ENCODE measurements at places on chromosomes 5 and 9.
A peak's percentile ranks its signal among the peaks of the same experiment; 100 is the strongest.

GRCh38 chr5:170644501-170644900 lies 139.0 kb upstream of the GABRP start:
- DNase-seq, result no peak

DNA sequence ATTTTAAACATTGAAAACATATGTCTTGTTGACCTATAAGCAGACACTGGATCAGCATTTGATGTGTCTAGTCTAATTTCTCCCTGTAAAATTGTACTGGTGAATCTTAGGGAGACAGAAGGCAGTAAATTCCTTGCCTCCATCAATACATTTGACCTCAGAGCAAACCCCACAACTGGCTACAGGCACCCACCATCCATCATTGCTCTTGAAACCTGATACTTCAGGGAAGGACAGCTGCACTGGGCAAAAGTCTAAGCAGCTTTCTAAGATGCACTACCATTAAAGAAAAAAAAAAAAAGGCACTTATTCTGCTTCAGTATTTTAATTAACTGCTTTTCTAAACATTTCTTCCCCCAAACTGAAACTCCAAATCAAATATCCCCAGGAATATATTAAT lies 1051.3 kb upstream of the DMAC1 start:
- DNase-seq, result no peak

- DNase-seq, result no peak
Observed at GRCh38 chr5:150541397-150541675, 33.4 kb downstream of the NDST1 start.

GRCh38 chr5:140855772-140856674 lies at the start of gene PCDHA10:
Gene PCDHA10, plus strand, starts transcription at chr5:140855897. Its CDS starts 152 bp downstream, at chr5:140856049.
- no peak for DNase-seq

DNA sequence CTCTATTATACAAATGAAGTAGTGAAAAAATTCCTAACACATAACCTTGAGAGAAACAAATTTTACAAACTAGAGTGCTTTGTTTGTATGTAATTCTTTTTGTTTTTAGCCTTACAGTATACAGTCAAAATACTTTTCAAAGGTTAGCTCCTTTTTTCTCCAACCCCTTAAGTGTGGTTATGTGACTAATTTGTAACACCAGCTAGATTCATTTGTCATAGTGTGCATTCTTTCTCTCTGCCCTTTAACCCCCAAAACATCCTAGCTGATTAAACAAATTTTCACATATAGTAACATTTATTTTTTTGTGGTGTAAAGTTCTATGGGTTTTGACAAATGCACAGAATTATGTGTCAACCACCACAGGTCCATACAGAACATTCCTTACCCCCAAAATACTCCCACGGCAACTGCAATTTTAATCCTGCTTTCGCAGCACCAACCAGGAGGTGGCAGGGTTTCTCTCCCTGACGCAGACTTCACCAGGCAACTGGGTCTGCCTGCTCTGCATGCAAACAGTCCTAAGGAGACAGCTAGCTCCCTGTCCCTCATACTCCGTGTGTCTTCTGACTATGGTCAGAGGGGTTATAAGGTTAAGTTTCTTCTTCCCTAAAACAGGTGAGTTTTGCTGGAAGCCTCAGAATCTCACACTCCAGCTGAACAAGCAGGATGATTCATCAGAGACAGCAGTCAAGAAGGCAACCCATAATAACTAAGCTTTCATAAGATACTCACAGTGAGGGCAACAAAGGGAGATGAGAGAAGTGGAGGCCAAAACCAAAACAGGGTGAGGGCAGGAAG lies 44.5 kb upstream of the NR5A1 start:
- DNase-seq, result peak; percentile 51

DNA sequence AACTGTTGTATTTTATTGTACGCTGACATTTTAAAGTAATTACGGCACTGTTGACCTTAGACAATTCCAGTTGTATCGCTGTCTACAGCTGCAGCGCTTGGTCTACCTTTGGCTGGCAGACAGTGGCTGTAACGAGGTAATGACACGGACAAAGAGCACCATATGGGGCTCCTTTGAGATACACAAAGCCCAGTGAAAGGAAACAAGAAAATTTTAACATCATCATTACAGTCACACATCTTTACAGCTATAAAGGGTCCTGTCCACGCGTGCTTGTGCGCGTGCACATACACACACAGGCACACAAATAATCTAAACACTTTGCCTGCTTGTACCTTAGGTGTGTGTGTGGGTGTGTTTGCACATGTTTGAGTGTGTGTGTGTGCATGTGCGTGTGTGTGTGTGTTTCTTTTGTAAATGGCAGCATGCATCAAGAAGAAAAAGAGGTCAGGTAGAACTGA lies 946.0 kb downstream of the NR2F1-AS1 start:
- no peak for DNase-seq

DNA sequence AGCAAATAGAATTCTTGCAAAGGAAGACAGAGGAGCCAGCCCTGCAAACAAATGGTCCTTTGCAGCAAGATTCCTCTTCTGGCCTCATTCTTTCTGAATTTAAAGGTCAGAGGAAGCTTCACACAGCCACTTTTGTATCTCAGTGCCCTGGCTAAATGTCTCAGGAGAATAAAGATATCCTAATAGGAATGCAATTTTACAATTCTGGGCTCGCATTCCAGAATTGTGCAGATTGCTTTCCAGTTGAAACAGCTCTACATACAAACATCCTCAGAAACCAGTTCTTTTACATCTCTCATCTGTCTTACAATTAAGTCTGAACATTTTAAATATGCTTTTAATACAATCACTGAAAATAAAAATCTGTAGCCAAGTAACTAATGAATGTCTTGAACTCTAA lies 14.6 kb upstream of the ACOT12 start:
- no peak for DNase-seq

DNA sequence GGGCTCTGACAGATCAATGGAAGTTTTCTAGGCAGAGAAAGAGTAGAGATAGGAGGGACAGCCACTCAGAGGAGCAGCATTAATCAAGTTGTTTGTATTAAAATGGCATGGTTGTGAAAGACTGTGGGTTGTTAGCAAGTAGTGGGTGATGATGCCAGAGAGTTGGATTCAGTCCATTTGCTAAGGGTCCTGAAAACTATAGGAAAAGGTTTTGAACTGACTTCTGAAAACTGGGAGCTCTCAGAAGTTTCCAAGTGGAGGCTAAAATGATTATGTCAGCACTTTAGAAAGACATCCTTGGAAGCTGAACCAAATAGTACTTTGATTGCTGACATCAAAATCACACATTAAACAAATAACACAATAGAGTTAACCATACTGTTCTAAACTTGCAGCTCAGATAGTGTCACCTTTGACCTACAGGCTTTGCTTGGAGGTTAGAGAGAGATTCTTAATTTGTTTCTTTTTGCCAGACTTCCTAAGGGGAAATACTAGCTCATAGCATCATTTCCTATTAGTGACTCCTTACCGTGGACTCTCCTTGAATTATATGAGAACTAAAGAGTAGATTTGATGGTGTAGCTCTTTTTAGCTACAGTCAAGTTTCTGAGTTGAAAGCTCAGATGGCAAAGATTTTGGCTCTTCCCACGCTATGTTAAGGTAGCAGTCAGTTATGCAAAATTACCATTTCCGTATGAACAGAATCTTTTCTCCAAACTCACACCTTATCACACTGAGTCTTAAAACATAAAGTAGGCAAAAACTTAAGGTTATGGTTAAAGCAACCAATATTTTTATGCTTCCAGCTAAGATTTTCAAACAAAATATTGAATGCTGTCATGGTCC lies 277.1 kb downstream of the NR3C1 start:
- DNase-seq, result no peak

- peak; percentile 46 for DNase-seq
Observed at GRCh38 chr9:128098297-128099230, 29.0 kb downstream of the PTGES2 start.

- no peak for DNase-seq
Observed at GRCh38 chr5:130795037-130795436, 370.0 kb downstream of the HINT1 start.

GRCh38 chr5:76269932-76270610 lies 133.0 kb upstream of the IQGAP2 start:
- peak; percentile 80 for DNase-seq

- DNase-seq, result no peak
Observed at GRCh38 chr9:114417511-114417910, 29.7 kb upstream of the AKNA start.

DNA sequence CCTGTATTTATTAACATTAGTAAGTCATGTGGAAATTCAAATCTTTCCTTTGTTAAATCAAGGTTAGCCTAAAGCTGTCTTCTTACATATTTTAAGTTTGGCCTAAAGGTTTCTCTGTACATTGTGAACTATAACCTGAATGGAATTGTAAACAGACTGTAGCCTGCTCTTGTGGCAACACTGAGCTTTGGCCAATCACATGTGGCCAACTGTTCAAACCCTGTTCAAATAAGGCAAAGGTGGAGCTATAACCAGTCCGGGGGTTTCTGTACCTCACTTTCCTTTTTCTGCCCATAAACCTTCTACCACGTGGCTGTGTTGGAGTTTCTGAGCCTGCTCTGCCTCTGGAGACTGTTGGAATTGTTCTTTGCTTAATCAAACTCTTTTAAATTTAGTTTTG lies 3.3 kb upstream of the HAPLN1 start:
- DNase-seq, result no peak

DNA sequence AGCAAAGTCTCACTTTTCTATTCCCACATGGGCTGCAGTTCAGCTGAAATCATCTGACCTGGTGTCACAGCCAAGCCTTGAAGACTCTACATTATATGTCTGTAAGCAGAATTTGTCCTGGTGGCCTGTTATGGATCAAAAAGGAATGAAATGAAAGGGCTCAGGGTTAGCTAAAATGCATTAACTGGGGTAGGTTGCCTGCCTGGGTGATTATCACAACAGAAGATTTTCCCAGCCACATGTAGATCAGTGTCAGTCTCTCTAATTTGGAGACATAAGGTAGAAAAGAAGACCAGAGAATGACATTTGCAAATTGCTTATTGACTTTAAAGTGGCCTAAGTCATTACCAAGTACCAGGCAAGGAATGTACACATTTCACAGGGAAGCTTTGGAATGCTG lies 289.0 kb downstream of the CAAP1 start:
- no peak for DNase-seq

- DNase-seq, result no peak
Observed at GRCh38 chr5:51345106-51345505, 38.1 kb upstream of the ISL1 start.

- DNase-seq, result no peak
Observed at GRCh38 chr9:90088856-90089255, 484.0 kb downstream of the GADD45G start.

GRCh38 chr5:99948850-99949249 lies 586.3 kb upstream of the FAM174A start:
- DNase-seq, result no peak

- DNase-seq, result no peak
Observed at GRCh38 chr5:1781726-1782384, 17.8 kb downstream of the MRPL36 start.

GRCh38 chr9:117744369-117744768 lies 40.2 kb downstream of the TLR4 start:
- peak; percentile 1 for DNase-seq

DNA sequence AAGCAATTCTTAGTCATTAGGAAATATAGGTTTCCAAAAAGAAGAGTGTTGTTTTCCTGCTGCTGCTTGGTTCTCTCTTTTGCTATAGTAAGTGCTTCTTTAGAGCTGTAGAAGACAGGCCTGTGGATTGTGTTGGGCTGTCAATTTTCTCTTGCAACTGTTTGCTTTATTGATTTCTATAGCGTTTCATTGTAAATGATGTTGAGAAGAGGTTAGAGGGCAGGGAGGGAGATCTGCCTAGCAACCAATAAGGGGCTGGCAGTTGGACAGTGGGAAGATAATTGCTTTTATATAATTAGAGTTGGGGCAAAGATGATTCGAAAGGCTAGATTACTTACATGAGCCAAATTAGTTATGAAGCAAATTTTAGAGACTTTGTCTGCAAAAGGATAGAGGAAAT lies 11.1 kb downstream of the UNC13B start:
- no peak for DNase-seq

DNA sequence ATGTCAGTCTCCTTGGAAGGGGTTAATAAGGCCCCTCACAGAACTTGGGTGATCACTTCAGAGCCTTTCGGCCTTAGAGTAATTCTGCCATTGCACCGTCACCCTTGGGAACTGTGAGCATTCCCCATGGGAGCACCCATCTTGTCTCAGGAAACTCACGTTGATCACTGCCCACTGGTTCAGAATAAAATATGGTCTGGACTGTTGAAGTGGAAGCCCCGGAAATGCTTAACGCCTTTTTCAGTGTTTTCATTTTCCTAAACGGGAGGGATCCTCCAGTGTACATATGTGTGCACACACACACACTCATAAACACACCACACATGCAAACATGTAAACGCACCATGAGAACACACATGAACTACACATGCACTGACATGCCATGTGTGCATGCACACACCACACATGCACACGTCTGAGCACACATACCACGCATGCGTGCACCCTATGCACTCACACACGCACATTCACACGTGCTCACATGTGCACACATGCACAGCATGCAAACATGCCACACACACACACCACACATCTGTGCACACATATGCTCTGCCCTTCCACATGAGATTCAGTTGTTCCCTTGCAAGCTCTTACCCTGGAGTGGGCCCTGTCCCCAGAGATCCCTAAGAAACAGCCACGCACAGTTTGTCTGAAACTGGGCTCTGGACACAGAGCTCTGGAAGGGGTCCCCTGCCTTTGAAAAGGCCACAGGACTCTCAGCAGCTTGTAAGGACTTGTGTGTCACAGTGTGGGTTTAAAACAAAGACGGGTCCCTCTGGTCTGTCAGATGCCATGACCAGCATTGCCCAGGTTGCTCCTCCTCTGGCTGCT lies 17.0 kb downstream of the MRPL36 start:
- no peak for DNase-seq

DNA sequence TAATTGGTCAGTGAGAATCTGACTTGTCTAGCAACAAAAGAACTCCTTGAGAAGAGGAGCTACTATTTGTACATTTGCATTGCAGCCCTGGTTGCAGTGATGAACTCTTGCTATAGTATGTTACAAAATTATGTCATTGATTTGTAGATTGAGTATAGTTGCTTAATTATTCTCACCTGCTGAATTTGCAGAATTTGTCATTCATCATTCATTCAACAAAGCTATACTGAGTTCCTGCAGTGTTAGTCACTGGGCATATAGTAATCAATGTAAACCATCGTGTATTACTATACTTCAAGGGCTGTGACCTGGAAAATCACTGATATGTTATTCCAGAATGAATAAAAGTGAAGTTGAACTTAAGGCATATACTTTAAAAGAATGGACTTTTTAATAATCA lies 50.1 kb downstream of the SLC1A3 start:
- no peak for DNase-seq

- no peak for DNase-seq
Observed at GRCh38 chr5:151772846-151773561, 1.2 kb downstream of the G3BP1 start.

GRCh38 chr9:94921092-94921471 lies 194.6 kb downstream of the AOPEP start:
- no peak for DNase-seq

DNA sequence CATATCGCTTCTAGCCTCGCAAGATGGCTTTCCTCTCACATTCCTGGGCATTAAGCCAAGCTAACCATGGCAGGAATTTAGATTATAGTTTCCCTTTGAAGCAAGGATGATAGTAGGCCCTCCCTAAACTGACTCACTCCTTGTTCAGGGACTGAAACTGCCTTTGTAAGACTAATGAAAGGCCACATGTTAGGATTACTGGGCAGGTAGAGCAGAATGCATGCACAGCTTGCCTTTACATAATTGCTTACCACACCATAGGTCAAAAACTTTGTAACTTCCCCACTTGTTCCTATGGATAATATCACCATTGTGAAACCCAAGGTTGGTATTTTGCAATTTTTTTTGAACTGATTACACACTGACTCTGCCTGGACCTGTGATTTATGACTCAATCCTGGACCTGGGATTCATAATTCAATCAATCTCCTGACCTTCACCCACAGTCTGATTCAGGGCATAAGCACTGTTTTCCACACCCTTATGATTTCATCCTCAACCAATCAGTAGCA lies 41.0 kb upstream of the PRDM9 start:
- no peak for DNase-seq

Data from activated CD4-positive, alpha-beta T cell treated with anti-CD3 and anti-CD28 coated beads, Interleukin-2, Interleukin-6, amounts not matched to agents 100 ng/mL and 50 ng/mL, durations not matched to agents 16 hours and 8 hours (primary cell).